ENCODE measurements at places on chromosomes 3 and 15. TPM values are rescaled to one million over a fixed set of nuclear protein-coding genes. Genes with fewer than 3 reads are reported as not detected.

Gene TPRG1
- total RNA-seq, result not detected

Gene OSTN
- 0.49 TPM for total RNA-seq

Gene GUCA1C
- not detected for total RNA-seq

Gene PML
- total RNA-seq, result 47.4 TPM

Gene KNG1
- not detected for total RNA-seq

Gene GREM1
- total RNA-seq, result 0.16 TPM

Gene ACSBG1
- not detected for total RNA-seq

Gene GPR15
- total RNA-seq, result not detected

Gene GASK1A
- not detected for total RNA-seq

Gene NRROS
- 4.4 TPM for total RNA-seq

Gene LSMEM2
- total RNA-seq, result not detected

Gene CORO2B
- total RNA-seq, result 0.32 TPM

Gene PSMD2
- 371 TPM for total RNA-seq

Gene CHRNA7
- total RNA-seq, result 1.1 TPM

Gene FANCD2
- 19.7 TPM for total RNA-seq

Gene TRPM1
- 0.81 TPM for total RNA-seq

Gene MUC13
- under 0.01 TPM for total RNA-seq

Gene AGBL1
- total RNA-seq, result not detected

Gene CLSTN2
- total RNA-seq, result 1.5 TPM

Gene STAC
- total RNA-seq, result 7.4 TPM

Gene LHFPL4
- not detected for total RNA-seq

Gene TRH
- total RNA-seq, result not detected

Gene SLC22A13
- total RNA-seq, result 0.16 TPM

Gene MYEF2
- 7.0 TPM for total RNA-seq

Gene CD276
- 82.4 TPM for total RNA-seq

Gene NR1I2
- under 0.01 TPM for total RNA-seq

Gene EXD1
- not detected for total RNA-seq

Gene SNX22
- total RNA-seq, result 0.16 TPM

Gene THPO
- total RNA-seq, result not detected

Gene PCSK6
- 0.49 TPM for total RNA-seq

Gene ROBO2
- under 0.01 TPM for total RNA-seq

Gene DNAH12
- 0.16 TPM for total RNA-seq

Gene VIPR1
- 0.25 TPM for total RNA-seq

Gene SLC12A1
- total RNA-seq, result not detected

Gene NR2F2
- total RNA-seq, result 5.8 TPM

Gene NR1D2
- total RNA-seq, result 44.4 TPM

Gene GOLGA8T
- 0.13 TPM for total RNA-seq

Gene SYNPR
- total RNA-seq, result not detected

Gene RARRES1
- total RNA-seq, result 2.1 TPM

Gene CCR1
- not detected for total RNA-seq

Gene SMARCC1
- total RNA-seq, result 18.6 TPM

Gene NEK10
- 1.6 TPM for total RNA-seq
